ENCODE measurements at places on chromosomes 7 and 10.

- no peak for DNase-seq
Observed at GRCh38 chr10:130885021-130885655, 426.4 kb downstream of the TCERG1L start.

DNA sequence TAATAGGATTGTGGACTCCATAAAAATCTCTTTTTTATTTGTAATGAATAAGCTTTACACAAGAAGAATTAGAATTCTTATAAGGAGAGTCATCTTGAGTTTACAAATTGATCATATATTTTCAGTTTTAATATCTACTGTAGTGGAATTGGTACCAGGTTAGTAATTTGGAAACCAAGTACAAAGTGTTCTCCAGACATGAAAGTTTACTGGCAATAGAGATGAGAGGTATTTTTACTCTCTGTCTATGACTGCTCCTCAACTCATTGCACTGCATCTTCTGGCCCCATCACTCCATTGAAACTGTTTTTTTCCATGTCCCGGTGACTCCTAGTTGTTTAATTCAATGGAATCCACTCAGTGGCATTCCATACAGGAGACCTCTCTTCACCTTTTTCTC lies 164.5 kb upstream of the SMIM30 start:
- no peak for DNase-seq

DNA sequence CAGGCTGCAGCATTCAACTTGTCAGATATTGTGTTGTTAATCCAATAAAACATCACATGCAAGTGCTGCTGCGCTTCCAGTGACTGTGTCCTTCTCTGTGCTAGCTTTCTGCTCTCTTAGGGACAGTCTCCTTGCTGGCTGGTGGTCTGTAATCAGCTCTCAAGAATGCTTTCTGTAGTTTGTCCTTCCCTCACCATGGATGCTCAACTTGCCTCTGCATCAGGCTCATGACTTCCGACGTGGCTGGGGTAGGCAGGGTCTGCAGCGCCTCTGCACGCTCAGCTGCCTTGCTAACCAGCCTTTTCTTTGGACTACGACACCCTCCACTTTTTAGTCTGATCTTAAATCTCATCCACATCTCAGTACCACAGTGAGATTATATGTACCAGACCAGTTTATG lies 58.3 kb downstream of the MMRN2 start:
- no peak for DNase-seq

GRCh38 chr7:77995717-77996116 lies 197.1 kb downstream of the PHTF2 start:
- DNase-seq, result peak; percentile 53

DNA sequence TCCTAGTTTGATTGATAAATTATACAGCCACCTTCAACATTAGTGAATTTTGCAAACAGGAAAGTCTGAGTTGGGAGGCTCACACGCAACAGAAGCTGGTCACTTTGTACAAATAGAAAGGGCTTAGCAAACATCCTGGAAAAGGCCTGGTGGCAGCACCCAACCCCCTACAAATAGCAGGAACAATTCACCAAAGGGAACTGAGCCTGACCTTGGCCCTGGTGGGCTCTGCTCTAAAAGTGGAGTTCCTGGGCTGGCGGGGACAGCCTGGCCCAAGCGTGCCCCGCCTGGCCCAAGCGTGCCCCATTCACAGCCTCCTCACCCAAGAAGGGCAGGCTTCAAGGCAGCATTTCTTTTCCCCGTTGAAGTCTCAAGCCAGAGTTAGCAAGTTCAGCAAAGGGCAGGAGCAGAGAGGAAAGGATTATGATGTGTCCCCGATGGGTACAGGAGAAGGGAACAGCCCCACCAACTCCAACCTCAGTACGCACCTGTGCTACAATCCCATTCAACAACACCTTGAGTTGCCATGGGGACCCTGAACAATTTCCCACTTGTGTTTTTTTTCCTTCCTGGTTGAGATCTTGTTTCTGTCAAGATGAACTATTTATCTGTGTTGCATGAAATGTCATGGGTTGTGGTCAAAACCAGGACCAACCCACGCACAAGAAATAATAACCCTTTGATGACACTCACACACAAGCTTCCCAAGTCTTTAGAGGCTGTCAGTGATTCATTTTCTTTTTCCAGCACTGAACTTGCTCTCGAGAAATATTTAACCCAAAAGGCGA lies 43.4 kb downstream of the RGS10 start:
- no peak for DNase-seq

DNA sequence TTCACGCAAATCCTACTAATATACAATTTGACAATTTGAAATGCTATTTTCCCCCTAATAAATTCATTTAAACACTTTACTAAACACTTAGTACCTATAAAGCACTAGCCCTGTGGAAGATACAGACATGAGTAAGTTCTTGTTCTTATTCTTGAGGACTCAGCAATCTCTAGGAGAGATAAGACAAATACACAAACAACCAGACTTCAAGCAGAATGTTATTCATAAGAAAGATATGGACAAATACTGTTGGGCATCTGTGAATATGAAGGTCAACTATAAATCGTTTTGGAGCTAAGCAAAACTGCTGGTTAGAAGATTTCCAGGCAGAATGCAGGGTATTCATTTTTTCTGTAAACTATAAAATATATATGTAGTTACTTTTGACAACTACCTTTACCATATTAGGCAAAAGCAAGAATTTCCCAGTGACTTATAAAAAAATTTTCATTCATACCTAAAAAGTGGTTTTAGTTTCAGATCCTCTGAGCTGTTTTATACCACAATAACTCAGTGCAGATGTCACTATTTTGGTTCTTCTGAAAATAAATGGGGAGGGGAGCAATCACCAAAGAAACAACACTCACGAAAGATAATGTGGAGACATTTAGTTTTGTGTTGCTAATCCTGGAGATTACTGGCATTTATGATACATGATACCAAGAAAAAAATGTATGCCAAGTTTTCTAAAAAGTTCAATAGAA lies 3.8 kb downstream of the VPS41 start:
- no peak for DNase-seq

DNA sequence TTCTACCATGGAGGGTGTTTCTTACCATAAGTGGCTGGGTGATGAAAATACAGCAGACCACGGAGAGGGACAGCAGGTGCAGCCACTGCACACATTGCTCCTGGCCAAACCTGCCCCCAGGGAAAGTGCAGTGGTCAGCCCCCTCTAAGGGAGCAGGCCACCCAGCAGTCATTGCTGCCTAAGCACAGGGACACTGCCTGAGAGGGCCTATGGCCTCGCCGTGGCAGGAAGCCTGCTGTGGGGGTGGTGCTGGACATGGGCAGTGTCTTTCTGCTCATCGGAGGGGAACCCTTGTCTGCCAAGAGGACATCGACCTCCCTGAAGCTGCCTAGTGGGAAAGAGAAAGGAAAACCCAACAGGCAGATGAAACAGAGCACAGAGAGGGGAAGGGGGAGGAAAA lies 118.3 kb downstream of the PKD1L1 start:
- no peak for DNase-seq

GRCh38 chr7:534959-535358 lies 15.3 kb upstream of the PDGFA start:
- no peak for DNase-seq

DNA sequence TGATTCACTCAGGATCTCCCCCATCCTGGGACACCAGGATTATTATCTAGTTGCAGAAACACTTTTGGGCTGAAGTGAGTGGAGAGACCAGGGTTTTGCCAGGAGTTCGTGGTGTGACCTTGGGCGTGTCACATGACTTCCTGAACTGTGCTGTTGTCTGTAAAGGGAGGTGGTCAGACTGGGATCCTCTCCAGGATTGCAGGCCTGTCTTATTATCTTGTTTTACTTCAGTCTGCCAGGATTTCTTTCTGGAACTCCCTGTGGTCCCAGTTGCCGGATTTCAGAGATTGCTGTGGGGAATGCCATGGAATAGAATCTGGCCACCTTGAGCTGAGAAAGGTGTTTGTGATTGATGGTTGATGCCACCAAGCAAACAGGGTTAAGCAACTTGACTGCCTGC lies 35.8 kb downstream of the CRCP start:
- no peak for DNase-seq

DNA sequence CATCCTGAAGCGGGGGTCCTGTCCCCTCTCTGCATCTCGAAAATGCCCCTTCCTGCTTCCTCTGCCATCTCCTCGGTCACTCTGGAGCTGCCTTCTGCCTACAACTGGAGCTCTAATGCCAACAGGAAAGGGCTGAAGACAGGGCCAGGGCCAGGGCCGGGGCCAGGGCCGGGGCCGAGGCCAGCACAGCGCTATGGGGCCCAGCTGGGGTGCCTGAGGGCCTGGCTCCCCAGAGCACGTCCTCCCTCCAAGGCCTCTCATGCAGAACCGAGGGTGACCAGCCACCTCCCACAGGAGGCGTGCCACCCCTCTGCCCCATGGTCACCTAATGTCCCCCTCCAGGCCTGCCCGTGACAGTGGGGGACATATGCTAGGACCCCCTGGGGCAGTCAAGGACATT lies 155.7 kb downstream of the PRKAG2 start:
- DNase-seq, result no peak

DNA sequence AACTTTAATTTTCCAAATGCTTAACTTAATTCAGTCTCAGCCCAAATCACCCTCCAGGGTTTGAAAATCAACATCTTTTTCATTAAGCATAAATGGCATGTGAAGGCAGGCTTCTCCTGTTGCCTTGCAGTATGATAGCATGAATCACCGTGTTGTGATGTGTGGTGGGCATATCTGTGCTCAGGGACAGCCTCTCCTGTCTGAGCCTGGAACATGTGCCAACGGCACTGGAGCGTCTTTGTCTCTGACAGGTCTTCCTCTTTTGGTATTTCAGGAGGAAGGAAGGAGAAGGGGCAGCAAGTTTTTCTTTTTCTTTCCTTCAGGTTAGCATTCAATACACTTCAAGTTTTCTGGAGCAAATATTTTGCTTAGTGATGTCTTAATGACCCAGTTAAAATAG lies 57.6 kb downstream of the LRGUK start:
- DNase-seq, result no peak

DNA sequence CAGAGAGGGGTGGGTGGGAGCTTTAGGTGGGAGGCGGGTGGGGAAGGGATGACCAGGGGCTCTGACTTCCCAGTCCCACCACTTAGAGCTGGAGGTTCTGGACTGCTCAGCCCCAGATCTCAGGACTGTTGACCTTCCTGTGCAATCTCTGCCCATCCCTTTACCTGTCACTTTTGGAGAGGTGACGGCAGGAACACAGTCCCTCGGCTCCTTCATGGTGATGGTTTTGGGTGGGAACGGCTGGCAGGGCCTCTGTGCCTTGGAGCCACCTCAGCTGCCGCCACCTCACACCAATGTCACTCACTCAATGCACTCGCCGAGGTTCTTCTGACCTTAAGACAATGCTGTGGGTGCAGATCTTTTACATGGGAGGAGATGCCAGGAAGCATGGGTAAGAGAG lies 49.0 kb downstream of the TMEM270 start:
- DNase-seq, result no peak

- no peak for DNase-seq
Observed at GRCh38 chr7:120400806-120401455, 128.0 kb downstream of the KCND2 start.

- no peak for DNase-seq
Observed at GRCh38 chr7:89023877-89024276, 228.3 kb upstream of the TEX47 start.

- DNase-seq, result no peak
Observed at GRCh38 chr10:112240441-112240840, 42.8 kb upstream of the TECTB start.

DNA sequence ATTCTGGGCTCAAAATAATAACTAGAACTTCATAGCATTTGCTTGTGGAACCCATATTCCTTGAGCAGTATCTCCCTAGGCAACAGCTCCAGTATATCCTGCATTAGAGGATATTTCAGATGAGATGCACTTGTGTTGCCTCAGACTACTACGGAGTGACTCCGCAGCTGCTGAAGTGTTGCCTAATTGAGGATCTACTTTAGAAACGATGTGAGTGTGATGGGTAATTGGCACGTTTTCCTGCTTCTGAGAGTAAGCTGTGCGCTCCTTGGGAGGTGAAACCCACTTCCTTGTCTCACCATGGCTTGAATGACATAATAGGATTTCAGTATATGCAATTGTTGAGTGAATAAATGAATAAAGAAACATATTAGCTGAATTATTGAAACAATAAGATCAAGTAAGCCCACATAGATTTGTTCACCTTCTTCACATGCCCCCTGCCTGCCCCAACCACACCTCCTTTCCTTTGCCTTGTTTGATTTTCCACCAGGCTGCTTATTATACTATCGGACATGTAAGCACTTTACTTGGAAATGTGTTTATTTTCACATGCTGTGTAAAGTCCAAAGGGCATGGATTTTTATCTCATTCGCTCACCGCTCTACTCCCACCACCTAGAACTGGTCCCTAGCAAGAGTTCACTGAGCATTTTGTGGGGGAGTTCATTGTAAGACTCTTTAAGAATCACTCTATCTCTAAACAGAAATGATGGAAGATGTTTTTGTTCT lies 303.8 kb downstream of the KCNMA1 start:
- no peak for DNase-seq

DNA sequence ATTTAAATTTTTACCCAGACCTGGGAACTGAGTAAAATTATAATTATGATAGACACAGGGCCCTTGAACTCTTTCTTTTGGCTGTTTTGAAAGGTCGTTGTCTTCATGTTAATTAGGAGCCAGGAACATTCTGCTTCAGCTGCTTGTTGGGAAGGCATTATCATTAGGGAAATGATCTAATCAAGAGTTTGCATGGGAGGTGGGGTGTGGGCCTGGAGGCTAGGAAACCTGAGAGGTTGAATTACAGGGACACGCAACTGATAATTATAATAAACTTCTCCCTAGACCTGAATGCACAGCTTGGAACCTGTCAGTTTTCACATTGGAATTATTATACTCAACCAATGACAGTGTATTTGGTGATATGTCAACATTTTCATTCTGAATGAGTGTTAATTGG lies 237.7 kb downstream of the CACNB2 start:
- DNase-seq, result no peak

DNA sequence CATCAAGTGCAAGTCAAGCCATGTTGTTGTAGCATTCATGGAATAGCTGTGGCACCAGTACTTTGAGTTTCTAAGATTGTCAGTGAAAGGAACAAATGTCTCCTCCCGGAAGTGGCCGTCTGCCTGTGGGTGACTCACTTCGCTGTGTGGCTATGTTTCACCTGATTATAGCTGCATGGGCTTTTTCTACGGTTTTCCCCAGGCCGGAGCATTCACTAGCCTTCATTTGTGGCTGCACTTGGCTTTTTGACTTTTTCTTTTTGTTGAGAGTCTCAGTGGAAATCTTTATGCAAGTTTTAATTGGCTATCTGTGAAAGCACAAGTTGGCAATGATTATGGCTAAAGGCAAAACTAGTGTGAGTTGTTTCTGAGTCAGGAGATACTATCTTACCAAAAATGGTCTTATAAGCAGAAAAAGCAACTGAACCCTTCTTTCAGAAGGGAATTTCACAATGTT lies 35.0 kb downstream of the SRI start:
- DNase-seq, result no peak

DNA sequence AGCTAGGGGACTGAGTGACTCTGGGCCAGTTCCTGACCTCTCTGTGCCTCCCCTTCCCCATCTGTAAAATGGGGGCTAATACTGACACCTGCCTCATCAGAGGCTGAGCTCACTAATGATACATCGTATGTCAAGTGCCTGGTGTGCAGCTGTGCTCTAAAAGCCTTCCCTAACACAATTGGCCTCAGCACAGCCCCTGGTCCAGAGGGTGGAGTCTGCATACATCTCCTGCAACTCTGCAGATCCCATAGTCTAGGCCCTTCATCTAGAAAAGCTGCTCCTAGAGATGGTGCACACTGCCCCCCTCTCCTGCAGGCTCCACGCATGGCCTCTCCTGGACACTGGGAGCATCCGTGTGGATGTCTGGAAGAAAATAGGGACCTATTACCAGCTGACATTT lies 255.0 kb downstream of the RPS24 start:
- DNase-seq, result no peak
